ENCODE measurements at places on chromosomes 7 and 10. TPM values are rescaled to one million over a fixed set of nuclear protein-coding genes. Genes with fewer than 3 reads are reported as not detected.

ADCY1 gene
- 29.0 TPM for total RNA-seq

LRRTM3 gene
- total RNA-seq, result 0.32 TPM

FZD1 gene
- 2.0 TPM for total RNA-seq

ASB13 gene
- total RNA-seq, result 28.3 TPM

AZGP1 gene
- 2.7 TPM for total RNA-seq

SEMA3D gene
- 2.2 TPM for total RNA-seq

OPN1SW gene
- not detected for total RNA-seq

CXCL12 gene
- 64.3 TPM for total RNA-seq

SFTPA1 gene
- 4.4 TPM for total RNA-seq

DNA sequence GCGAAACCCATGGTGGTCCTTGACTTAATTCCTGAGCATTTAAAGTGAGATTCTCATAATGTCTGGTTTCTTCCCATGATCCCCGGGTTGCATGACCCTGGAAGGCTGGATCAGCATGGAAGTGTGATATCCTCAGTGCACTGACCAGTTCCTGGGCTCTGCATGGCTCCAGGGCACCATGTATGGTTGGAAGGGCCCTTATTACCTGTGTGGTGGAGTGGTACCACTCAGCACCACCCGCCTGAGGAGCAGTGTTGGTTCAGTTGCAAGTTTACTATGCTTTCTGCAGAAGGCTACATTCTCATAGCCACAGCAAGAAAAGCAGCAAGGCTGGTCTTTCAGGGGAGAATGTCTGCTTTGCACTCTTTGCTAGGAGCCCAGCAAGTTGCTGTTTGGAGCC is 325.7 kb upstream of the MKI67 start:
- no peak overlapping the region for H3K27ac ChIP-seq
- no peaks in the 10 kb centered on the region for H3K27me3 ChIP-seq
- peaks cover 6% of the 10 kb centered on the region for H3K4me1 ChIP-seq
- no peak overlapping the region for H3K4me3 ChIP-seq

DNA sequence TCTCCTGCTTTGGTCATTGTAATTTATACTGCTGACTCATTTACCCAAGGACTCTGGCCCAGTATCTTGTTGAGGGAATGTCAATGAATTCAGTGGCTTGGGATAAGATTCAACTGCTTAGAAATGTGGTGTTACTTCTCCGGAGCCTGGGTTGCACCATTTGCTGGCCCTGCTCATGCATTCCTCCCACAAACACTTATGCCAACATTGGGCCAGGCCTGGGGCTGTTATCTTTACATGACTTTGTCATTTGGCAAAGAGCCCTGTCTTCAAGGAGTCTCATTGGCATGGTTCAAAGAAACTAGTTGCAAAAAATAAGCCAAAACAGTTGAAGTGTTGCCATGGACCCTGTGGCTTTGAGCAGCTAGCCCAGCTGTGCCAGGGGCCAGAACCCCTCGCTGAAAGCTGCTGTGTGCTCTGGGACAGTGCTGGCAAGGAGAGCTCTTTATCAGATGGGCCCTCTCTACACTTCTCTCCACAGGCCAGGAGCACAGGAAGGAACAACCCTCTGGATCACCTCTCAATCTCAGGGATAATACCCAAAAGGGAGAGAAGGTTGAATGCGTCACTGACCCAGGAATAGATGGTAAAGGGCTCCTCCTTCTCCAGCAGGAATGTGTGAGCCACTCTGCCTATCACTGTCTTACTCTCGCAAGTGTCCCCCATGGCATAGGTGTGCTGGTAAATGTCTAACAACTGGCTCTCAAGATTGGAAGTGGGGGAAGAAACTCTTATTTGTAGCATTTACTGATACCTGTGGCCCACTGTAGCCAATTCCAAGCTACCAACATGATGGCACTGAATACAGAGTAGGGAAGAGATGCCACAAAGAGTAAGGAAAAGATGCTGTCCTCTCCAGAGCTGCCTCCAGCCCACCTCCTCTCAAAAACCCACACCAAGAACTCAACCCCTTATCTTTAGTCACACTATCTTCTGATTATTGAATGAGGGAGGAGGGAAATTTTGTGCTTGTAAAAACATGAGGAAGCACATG is 23.5 kb upstream of the PDE1C start:
- H3K27ac ChIP-seq, result no peak overlapping the region
- H3K36me3 ChIP-seq, result no peaks in the 10 kb centered on the region
- peaks cover 3% of the 10 kb centered on the region for H3K27me3 ChIP-seq
- no peak for DNase-seq
- H3K4me1 ChIP-seq, result no peaks in the 10 kb centered on the region

DNA sequence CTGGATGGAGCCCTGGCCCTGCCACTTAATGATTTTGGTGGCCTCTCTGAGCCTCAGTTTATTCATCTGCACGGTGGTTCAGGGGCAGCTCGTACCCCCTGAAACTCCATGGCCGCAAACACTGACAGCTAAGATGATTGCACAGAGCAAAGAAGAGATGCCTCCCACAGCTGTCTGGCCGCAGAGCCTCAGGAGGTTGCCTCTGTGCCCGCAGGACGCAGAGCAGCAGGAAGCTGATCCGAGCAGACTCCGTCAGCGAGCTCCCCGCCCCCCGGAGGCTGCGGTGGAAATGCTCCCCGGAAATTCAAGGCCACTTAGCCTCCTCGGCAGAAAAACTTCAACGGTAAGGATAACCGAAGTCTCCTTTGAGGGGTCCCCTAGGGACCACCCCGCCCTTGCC is 30.2 kb upstream of the C10orf53 start:
- H3K4me3 ChIP-seq, result peak overlapping the region; percentile 6
- peaks cover 20% of the 10 kb centered on the region for H3K27me3 ChIP-seq
- no peaks in the 10 kb centered on the region for H3K36me3 ChIP-seq
- H3K27ac ChIP-seq, result no peak overlapping the region
- peaks cover 14% of the 10 kb centered on the region for H3K4me1 ChIP-seq
- peak; percentile 59 for DNase-seq

DNA sequence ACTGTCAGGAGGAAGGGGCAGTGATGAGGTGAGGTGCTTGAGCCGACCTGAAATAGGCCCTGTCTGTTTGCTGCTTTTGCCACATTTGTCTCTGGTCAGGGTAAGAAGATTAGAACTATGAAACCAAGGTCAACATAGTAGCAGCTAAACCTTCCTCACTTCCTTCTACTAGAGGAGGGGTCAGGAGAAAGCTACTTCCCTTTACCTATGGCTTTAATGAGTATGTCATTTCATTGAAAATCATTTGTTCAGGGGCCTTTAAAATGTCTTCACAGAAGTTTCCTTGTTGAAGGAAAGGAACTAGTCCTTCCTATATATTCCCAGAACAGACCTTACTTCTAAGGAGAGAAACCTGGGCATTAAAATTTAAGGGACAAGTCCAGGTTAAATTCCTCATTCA is 19.0 kb downstream of the HYAL4 start:
- no peak overlapping the region for H3K27ac ChIP-seq
- H3K36me3 ChIP-seq, result peaks cover 8% of the 10 kb centered on the region
- no peaks in the 10 kb centered on the region for H3K27me3 ChIP-seq

DNA sequence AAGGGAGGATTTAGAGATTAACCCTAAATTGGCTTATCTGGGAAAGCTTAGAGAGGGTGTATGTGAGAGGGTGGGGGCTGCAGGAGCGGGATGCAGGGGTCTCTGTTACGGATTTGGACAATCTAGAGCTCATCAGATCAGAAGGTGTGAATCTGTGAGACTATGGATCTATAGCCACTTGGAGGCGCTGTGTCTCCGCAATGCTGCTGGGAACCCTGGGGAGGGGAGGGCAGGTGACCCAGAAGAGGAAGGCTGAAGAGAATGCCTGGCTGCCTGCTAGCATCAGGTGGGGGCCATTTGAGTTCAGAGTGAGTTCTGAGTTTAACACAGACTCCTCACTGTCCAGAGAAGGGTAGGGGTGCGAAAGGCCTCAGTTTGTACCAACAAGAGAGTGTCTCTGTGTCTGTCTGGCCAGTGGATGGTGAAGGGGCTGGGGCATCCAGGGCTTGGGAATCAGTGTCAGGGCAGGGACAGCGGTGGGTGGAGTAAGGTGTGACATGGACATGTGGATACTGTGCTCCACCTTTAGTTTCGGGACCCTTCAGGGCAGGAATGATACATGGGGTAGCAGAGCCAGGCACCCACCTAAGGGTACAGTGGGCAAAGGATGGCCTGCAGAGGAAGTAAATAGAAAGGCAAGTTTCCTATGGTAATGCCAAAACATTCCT is 187.3 kb upstream of the PRSS58 start:
- no peaks in the 10 kb centered on the region for H3K27me3 ChIP-seq
- no peak overlapping the region for H3K4me3 ChIP-seq
- H3K27ac ChIP-seq, result no peak overlapping the region
- peaks cover 27% of the 10 kb centered on the region for H3K4me1 ChIP-seq

DNA sequence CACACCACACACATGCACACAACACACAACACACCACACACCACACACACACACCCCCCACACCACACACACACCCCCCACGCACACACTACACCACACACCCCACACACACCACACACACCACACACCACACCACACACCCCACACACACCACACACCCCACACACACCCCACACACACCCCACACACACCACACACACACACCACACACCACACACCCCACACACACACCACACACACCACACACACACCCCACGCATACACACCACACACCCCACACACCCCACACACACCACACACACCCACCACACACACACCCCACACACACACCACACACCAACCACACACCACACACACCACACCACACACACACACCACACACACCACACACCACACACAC is 16.4 kb downstream of the UCN3 start:
- H3K27ac ChIP-seq, result no peak overlapping the region
- no peaks in the 10 kb centered on the region for H3K27me3 ChIP-seq
- H3K4me3 ChIP-seq, result no peak overlapping the region
- DNase-seq, result no peak

DNA sequence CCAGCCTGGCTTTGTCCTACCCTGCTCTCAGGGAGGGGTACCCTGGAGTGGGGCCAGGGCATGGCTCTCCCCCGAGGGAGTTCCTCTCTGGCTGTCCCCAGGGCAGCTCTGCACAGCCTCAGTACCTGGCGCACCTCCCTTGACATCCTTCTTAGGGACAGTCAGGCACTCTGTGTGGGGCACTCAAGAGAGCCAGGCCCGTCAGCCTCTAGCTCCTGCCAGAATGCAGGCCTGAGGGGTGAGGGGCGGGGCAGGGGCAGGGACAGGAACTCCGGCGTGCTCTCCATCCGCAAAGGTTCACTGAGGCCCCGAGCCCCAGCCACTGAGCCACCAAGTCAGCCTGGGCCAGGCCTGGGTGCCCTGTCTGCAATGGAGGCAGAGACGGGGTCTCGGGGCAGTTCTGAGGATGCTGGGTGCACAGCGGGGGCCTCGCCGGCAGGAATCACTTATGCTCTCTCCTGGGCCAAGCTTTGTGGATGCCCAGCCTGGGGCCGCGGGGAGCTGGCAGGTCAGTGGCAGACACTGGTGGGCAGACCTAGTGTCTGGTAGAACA is 10.1 kb downstream of the LIMK1 start:
- no peak for DNase-seq
- H3K27me3 ChIP-seq, result no peaks in the 10 kb centered on the region
- H3K4me3 ChIP-seq, result peak overlapping the region; percentile 67
- peak overlapping the region; percentile 98 for H3K27ac ChIP-seq

Measured in WTC11 (cell line).